Activated CD4-positive, alpha-beta T cell treated with anti-CD3 and anti-CD28 coated beads, Interleukin-2, amount 50 U/mL, for 24 hours (primary cell): ENCODE measurements at places on chromosomes 5 and 9.

DNA sequence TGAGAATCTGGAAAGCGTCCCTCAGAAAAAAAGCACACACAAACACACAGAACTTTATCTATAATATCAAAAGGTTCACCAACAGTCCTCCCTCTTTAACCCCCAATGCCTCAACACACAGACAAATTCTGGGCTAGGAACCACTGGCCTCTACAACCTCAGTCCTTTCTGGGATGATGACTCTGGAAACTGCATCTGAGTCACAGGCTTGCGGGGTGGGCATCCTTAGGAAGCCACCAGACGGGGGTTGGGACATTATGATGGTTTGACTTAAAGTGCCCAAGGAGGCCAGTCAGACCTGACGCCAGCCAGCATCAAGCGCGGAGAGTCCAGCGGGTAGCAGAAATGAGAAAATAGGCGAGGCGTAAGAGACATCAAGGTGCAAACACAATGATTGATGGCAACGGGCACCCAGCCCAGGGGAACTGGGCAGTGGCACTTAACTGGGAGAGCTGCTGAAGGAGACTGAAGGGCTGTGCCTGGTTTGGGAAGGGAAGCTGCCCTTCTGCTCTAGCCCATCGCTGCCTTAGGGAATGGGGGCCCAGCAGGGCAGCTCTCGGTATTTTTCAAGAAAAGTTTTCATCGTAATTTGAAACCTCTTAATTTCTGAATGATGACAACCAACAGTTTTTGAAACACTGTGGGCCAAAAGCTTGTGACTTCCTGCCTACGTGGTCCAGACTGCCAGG is 20.7 kb downstream of the SPRY4 start:
- DNase-seq: no peak

DNA sequence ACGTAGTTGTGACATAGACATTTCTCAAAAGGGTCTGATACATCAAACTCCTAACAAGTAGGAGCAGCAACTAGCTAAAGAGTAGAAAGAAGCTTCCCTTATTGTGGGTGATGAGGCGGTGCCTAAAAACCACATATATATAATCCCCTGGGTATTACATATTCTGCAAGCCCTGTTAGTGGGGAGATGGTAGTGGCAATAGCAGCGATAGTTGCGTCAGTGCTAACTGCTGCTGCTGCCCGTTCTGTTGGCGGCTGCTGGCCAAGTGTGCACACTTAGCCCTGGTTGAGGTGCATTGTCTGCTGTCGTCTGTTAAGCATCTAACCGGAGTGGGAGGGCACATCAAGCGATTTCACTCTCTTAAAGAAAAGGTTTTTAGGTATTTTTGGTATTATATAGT is 35.8 kb downstream of the VLDLR start:
- no peak for DNase-seq

DNA sequence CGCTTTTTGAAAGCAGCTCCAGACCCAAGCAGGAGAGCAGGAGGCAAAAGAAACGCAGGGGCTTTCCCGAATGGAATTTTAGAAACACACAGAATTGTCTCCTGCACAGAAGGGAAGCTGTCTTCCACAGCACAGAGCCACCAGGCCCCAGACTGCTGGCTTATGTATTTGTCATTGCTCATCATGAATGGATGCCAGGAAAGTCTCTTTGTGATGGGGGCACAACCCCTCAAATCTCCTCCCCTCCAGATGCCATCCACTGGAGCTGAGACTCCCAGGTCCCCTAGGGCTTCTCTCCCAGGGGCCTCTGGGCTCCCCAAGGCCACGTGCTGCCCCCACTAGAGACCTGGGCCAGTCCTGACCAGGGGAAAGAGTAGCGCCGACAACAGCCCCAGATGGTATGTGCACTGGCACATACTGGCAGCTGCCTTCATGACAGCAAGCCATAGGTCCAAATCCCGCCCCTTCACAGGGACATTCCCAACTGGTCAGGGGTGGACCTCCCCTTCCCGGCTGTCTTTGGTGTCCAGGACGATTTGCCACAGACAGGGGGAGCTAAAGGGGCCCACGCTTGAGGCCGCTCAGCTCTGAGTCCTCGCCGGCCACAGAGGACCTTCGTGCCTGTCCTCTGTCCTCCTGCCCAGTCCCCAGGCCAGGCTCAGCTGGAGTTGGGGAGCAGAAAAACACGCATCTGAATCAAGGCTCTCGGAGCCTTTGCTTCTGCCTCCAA is 127.8 kb downstream of the KCNIP1 start:
- no peak for DNase-seq

GRCh38 chr5:58231041-58231440 is 228.8 kb downstream of the PLK2 start:
- DNase-seq: no peak

- no peak for DNase-seq
Measured at GRCh38 chr5:129377504-129377903, 82.6 kb upstream of the ADAMTS19 start.

- no peak for DNase-seq
Measured at GRCh38 chr9:84758817-84759216, 89.3 kb downstream of the NTRK2 start.

GRCh38 chr9:88418715-88419540 is 30.7 kb downstream of the SPIN1 start:
- no peak for DNase-seq

- no peak for DNase-seq
Measured at GRCh38 chr5:172635038-172635437, 6.0 kb upstream of the NEURL1B start.

GRCh38 chr5:76960004-76960625 is 7.3 kb downstream of the CRHBP start:
- DNase-seq: no peak

DNA sequence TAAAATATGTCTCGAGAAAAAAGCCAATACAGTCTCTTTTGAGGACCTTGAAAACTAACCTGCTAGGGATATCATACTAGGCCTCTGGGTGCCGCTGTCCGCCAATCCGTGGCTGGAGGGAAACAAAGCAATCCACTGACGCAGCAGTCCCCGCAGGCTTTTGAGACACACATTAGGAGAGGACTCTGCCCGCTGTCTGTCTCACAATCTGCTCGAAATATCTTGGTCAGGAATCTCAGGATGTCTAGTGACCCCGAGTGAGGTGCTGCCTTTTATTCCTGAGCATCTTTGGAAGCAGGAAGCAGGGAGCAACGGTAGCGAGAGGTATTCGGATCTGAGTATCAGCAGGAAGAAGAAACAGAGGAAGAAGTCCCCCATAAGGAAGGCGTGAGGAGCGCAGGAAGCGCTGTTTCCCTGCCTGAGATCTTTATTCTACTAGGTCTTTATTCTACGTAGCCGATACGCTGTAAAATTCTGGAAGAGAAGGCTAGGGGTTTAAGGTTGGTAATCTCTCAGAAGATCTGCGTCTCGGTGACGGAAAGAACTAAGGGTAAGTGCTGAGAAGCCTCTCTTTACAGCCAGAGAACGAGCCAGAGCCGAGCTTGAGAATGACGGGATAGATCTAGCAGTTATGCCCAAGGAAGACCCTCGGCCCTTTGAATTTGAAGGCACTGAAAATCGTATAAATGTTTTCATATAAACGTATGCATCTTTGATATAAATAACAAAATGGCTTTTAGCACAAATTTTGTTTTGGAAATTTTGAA is 4.0 kb upstream of the PCDHGA1 start:
- peak; percentile 28 for DNase-seq

DNA sequence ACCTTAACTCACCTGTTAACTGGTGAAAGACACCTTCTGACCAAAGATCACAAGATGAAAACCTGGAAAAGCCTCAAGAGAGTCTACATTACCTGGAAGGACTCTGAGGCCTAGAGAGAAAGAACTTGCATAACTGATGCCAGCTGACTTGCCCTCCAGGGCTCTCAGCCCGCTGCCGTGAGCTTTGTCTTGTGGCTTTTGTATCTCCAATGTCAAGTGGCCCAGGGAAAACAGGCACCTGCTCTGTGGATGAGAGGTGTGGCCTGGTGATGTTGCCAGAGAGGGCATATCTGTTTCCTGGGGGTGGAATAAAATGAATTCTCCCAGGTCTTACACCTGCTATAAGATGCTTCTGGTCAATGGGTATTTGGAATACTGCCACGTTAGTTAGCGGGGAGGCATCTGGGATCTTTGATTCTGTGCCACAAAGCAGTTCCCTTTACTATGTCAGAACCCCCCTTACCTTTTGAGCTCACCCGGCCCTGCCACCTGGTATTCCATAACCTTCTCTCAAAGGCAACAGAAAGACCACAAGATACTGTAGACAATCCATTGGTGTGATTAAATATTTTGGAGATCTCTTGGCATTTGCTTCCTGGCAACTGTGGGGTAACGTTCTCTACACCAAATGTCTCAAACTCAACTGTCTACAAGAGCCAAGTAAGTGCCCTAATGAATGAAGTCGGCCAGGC is 54.9 kb upstream of the N4BP3 start:
- DNase-seq: no peak

- DNase-seq: no peak
Measured at GRCh38 chr9:74711341-74711740, 176.4 kb downstream of the TRPM6 start.

- DNase-seq: no peak
Measured at GRCh38 chr5:180208435-180209081, 453 bp downstream of the RASGEF1C start.

DNA sequence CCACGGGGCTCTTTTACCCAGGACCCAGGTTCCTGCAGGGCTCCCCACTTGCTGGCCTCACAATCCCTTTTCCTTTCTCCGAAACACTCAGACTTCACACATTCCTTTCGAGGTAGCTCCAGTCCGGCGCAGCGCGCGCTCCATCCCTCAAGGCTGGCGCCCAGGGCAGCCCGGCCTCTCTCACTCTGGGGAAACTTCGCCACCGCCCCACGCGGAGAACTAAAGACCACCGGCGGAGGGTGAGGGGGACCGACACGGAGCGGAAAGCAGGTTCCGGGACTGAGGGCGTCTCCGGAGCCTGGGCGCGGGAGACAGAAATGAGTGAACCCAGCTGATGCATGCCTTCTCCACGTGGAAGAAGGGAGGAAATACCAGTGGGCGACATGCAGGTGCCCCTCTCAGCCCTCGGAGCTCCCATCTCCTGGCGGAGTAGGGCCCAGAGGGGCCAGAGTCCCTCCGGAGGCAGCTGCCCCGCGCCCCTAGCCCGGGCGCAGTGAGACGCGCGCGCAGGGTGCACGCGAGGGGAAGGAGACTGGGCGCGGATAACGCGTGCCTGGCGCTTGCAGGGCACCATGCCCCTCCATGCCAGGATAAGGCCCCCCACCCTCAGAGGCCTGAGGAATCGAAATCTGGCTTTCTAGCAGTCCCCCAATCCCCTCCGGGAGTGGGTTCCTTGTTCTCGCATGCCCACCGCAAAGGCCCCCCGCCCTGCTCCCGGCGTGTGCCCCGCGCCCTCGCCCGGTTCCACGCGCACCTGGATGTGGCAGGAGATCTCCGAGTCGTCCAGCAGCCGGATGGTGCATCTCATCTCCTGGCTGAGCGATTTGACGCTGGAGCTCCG is 650 bp downstream of the FRMD3 start:
- DNase-seq: no peak

DNA sequence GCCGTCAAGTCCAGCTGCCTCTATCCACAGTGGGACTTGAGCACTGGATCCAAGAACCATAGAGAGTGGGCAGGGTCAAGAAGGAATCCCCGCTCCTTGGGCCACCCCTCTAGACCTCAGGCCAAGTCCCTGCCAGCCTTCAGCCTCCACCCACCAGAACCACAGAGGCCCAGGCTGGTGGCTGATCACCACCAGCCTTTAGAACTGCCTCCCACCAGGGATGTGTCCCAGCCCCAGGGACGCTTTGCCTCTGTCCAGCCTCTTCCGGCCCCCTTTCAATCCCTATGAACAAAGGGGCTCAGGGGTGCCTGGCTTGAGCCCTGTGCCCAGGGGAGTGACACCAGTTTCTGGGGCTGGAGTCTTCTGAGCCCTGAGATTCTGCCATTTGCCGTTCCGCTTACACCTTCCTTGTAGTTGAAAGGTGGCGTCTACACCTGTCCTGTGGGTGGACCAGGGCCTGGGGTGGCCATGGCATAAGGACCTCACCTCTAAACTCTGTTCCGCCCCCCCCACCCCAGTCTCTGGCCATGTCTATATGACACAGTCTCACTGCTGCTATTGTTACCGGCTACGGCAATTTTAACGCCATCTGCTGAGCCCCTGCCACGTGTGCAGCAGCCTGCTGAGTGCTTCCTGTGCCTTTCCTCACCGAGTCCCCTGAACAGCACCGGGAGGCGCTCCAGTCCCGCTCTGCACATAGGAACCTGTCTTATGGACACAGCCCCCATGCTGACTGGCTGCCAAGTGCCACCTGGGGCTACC is 35.7 kb upstream of the ORM1 start:
- no peak for DNase-seq

DNA sequence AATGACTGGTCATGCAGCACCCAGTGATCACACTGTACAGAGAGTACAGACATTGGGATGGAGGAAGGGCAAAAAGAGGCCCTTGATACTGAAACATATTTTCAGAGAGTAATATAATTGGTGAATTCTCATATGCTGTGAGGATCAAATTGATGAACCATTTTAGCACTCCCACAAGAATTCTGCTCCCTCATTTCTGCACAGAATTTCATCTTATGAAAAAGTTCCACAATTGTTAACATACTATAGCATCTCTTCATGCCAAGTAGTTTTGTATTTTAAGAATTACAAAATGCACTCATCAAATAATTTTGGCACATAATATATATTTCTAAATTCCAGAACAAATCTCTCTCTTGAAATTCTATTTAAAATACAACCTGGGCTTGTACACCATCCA is 351.2 kb downstream of the PDE4D start:
- no peak for DNase-seq

DNA sequence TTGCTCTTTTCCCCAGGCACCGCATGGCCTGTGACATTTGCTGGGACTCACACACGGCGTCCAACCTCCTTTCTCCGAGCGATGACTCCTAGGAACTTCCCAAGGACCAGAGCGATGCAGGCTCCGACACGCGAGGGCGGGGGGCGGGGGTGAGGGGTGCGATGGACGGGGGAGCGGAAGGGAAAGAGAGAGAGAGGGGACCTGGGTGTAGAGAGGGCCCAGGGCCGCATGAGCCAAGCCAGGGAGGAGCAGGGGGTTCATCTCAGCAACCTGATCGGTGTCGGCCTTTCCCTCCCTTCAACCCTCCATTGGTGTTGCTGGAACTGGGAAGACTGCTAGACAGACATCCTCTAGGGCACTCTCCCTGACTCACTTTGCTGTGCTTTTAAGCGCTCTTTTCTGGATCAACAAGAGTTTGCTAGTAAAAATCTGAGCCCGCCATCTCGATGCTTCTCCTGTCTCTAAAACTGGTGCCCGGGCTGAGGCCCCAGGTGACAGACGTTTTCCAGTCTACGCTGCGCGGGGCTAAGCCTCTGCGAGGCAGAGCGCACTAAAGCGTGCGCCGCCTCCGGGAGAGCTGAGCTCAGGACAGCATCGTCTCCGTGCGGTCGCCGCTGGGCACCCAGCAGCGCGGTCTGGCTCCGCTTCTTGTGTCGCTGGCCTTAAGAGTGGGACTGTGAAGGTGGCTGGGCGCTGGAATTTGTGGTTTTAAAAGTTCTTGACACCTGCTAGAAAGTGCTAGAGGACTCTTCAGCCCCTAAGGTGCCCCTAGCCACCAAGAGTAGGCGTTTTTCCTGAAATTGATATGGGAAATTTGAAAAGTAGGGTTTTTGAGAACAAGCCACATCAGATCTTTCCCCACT is 1.0 kb upstream of the TSLP start:
- DNase-seq: no peak

DNA sequence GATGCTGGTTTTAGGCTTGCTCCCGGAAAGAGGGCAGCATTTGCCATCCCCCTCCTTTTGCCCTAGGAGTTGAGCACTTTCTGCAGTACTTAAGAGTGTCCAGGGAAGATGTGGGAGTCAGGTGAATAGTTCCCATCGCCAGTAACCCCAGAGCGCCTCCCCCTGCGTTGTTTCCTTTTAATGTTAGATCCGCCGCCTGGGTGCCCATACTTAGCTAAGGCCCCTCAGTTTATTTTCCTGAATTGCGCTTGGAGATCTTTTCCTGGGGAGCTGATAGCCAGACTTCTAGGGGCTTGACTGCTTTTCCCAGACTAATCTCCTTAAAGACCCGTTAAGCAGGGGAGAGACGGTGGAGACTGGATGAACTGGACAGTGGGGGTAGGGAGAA is 377 bp upstream of the PCDHAC2 start:
- no peak for DNase-seq
